ENCODE measurements at places on chromosomes 11 and 22.

DNA sequence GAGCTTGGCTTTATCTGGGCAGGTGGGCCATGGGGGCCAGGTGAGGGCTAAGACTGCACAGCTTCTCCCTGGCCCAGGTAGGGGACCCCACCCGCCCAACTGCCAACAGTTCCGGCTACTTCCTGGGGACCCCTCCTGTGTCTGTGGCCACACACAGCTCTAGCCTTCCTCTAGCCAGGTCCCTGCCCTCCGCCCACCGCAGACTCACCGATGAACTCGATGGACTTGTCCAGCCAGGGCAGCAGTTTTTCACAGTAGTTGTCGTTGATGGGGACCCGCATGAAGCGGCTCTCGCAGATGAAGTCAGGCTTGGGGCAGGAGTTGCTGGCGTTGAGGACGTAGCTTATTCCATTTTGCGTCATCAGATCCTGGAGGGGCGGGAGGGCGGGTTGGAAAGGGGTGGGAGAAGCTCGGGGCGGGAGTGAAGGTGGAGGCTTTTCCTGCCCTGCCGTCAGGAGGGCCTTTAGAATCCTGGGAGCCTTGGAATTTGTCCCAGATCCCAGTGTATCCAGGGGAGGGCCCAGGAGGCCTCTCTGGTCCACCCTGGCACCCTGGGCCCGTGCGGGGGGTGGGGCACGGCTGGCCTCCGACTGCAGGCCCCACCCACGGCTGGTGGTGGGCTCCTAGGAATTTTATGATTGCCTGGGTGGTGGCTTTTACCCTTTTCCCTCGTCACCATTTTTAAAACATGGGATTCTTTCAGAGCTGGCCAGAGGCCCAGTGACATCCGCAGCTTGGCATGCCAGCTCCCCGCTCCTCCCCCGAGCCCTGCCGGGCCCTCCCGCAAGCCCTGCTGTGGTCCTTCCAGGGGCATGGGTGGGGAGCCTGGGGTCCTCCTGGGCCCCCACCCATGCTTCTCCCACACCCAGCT is 13.9 kb downstream of the DUSP8 start:
- DNase-seq = no peak

GRCh38 chr22:37043828-37044538 is 7.6 kb upstream of the KCTD17 start:
- peak; percentile 90 for DNase-seq

- DNase-seq = no peak
These were observed 486 bp downstream of the PCNX3 start for GRCh38 chr11:65615950-65616574.

DNA sequence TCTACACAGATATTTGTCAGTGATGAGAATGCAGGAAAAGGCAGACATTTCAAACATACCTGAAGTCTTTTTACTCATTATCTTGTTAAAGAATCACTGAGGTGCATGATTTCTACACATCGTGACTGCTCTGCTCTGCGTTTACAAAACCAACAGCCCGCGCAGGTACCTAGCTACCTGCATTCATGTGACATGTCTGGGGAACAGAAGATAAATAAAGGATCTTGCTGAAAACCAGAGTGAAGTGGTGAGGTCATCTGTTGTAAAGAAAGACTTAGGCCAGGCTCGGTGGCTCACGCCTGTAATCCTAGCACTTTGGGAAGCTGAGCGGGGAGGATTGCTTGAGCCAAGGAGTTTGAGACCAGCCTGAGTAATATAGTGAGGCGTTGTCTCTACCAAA is 15.7 kb downstream of the ASPHD2 start:
- no peak for DNase-seq

GRCh38 chr11:70942593-70942992 is 309.8 kb downstream of the SHANK2 start:
- no peak for DNase-seq

- DNase-seq = no peak
These were observed 19.1 kb downstream of the SPECC1L start for GRCh38 chr22:24289741-24290163.

DNA sequence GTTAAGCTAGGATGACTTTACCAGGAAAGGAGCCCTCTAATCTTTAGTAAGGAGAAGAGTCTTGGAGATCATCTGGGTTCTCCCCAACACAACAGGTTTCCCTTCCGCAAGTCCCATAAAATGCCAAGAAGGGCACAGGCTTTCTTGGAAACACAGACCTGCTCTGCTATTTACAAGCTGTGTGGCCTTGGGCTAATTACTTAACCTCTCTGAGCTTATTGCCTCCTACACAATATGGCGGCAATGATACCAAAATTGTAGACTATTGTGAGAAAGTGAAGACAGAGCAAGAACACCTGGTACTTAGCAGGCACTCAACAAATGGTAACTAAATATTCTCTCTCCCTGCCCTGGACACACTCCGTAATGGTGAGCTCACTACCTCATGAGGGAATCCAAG is 49.1 kb downstream of the DSCAML1 start:
- DNase-seq = no peak

GRCh38 chr11:123404676-123405075 is 25.4 kb upstream of the GRAMD1B start:
- no peak for DNase-seq

GRCh38 chr11:19345848-19346681 is 105.3 kb upstream of the E2F8 start:
- DNase-seq = no peak

Measured in Peyer's patch (tissue), 4 donors.